ENCODE measurements at places on chromosomes 16 and 17.

DNA sequence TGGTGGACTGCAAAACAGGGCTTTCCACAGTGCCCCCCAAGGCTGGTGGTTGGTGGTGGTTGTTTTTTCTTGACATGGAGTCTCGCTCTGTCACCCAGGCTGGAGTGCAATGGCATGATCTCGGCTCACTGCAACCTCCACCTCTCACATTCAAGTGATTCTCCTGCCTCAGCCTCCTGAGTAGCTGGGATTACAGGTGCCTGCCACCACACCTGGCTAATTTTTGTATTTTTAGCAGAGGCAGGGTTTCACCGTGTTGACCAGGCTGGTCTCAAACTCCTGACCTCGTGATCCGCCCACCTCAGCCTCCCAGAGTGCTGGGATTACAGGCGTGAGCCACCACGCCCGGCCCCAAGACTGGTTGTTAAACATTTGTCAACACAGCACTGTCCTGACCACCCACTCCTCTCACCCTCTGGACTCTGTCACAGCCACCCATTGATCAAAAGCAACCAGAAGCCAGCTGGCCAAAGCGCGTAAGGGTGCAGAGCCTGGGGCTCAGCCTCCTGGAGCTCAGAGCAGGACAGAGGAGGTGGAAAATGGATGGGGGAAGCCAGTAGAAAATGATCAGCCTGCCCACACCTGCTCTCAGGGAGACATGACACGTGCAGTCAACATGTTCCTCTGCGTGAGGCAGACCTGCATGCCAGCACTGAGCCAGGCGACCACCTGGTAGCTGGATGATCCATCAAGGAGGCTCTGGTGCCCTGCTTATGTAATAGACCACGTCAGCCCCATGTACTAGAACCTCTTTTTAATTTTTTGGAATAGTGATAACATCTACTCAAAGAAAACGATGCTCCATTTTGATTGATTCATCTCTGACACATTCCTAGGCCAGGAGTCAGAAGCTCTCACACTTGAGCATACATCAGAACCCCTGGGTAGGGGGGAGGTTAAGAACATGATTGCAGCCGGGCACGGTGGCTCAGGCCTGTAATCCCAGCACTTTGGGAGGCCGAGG is 14.8 kb upstream of the OSGIN1 start:
- no peak for DNase-seq

GRCh38 chr16:60414613-60415012 is 1621.6 kb downstream of the CDH8 start:
- DNase-seq, result no peak

DNA sequence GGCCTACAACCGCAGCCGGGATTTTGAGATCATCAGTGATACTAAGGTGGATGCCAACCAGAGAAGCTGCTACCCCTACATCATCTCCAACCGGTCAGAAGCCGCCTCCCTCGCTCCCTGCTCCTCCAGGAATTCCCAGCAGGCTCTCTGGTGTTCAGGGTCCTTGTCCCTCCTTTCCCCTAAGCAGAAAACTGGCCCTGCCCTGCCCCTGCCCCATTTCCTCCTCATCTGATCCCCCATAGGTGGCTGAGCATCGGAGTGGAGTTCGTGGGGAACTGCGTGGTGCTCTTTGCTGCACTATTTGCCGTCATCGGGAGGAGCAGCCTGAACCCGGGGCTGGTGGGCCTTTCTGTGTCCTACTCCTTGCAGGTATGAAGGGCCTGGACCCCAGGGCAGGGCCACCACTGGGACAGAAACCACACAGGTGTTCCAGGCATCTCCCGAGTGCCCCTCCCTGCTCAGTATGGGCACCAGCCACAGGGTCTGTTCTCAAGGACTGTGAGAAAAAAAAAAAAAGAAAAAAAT is 29.8 kb downstream of the ANKRD40 start:
- no peak for DNase-seq

- DNase-seq, result no peak
These were observed 86.1 kb downstream of the UTP18 start for GRCh38 chr17:51346218-51346982.

DNA sequence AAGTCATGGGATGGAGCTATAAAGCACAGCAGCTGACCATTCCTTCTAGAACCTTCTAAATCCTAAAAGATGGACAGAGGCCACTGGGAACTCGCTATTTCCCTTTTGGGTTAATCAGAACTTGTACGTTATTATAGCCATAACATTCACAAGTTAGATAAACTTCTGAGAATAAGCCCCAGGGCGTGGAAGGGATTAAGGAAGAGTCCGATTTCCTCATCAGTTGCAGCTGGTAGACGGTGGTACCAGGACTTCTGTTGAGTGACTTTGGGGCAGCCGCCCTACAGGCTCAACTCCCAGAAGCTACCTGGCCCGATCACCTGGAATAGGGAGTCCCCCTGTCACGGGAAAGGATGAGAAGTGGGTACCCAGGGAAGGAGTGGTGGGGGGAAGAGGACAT is 370.1 kb upstream of the ZFHX3 start:
- DNase-seq, result no peak

- peak; percentile 48 for DNase-seq
These were observed 11.5 kb downstream of the EPOP start for GRCh38 chr17:38663125-38663751.

- DNase-seq, result no peak
These were observed 51.4 kb upstream of the LHX1 start for GRCh38 chr17:36885771-36886377.

- DNase-seq, result no peak
These were observed 233.9 kb downstream of the MRTFB start for GRCh38 chr16:14304891-14305460.

DNA sequence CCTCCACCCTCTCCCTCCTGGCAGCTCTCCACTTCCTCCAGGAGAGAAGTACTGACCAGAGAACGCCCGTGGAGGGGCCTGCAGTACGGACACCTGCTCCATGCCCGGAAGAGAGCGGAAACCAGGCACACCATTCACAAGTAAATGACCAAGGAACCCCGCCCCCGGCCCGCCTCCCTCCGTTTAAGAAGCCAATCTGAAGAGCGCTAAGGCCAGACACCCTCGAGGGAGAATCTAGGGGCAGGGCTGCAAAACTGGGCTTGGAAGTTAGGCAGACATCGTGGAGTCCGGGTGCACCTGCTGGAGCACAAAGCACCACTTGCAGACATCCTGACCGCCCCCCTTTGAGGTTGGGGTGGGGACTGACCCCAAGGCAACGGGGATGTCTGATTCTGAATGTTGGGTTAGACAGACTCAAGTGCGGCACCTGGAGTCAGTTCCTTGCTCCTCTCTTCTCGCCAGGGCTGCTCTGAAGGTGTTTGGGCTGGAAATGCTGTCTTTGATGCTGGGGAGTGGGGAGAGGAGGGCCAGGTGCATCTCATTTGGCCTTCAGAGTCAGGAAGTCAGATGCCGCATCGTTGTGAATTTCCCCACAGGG is 964 bp upstream of the FAAP100 start:
- DNase-seq, result peak; percentile 83

DNA sequence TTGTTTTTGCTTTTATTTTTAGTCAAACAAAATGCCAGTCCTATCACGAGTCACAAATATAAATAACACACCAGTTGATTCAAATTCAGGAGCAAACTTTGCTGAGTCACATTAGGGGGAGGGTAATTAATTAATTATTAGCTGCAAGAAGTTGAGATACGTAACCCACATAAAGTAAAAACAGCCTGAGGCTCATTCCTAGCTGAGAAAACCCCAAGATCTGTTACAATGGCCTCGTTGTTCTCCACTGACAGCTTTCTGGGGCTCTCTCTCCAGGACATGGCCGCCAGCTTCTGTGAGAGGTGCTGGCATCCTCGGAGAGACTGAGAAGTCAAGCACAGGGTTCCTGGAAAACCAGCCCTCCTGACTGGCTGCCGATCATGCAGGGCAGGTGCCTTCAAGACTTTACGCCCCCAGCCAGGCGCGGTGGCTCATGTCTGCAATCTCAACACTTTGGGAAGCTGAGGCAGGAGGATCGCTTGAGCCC is 11.1 kb downstream of the RAB40B start:
- DNase-seq, result no peak

- no peak for DNase-seq
These were observed 4.3 kb downstream of the CENPX start for GRCh38 chr17:82018152-82018988.

- no peak for DNase-seq
These were observed 31.0 kb upstream of the RCVRN start for GRCh38 chr17:9936095-9936494.

- no peak for DNase-seq
These were observed 932 bp downstream of the ZNF267 start for GRCh38 chr16:31874366-31875111.

- DNase-seq, result no peak
These were observed 30.2 kb downstream of the TPSG1 start for GRCh38 chr16:1194665-1195392.

DNA sequence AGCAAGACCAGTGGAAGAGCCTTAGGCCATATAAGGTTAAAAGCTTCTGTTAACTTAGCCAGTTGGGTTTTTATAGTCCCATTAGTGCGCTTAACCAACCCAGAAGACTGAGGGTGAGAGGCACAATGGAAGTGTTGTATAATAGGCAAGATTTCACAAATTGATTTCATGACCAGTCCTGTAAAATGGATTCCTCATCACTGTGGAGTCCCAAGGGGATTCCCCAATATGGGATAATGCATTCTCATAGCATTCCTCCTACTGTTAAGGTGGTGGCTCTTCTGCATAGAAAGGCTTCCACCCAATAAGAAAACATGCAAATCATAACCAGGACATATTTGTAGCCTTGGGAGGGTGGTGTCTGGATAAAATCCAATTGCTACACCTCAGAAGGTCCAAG is 22.1 kb upstream of the B4GALNT2 start:
- no peak for DNase-seq

DNA sequence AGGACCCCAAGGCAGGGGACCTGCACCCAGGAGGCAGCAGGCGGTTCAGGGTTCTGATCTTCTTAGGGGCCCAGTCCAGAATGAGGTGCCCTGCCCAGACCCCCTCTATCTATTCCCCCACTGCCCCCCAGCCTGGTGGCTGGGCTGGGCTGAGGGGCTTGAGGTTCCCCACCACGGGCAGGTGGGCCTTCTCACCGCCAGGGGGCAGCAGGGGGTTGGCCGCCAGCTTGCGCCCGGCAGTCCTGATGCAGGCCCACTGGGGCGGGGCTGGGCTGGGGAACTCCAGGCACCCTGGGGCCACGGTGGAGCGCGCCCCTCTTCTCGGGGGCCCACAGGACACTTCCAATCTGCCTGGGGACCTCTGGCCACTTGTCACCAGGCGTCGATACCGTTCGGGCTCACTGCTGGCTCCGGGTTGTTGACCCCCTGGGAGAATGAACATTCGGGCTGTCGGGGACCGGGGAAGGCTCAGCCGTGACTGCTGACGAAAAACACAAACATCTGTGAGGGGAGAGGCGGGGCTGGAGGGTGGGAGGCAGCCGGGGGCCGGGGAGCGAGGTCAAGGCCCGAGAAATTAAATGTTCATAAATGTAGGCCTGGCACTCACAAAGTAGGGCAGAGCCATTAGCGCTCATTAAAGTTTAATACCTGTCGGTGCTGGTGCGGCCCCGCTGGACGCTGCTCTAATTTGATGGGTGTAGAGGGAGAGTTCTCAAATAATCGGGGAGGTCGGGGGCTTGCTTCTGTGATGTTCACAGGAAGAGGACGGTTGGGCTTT is 219.3 kb upstream of the GSE1 start:
- peak; percentile 59 for DNase-seq

DNA sequence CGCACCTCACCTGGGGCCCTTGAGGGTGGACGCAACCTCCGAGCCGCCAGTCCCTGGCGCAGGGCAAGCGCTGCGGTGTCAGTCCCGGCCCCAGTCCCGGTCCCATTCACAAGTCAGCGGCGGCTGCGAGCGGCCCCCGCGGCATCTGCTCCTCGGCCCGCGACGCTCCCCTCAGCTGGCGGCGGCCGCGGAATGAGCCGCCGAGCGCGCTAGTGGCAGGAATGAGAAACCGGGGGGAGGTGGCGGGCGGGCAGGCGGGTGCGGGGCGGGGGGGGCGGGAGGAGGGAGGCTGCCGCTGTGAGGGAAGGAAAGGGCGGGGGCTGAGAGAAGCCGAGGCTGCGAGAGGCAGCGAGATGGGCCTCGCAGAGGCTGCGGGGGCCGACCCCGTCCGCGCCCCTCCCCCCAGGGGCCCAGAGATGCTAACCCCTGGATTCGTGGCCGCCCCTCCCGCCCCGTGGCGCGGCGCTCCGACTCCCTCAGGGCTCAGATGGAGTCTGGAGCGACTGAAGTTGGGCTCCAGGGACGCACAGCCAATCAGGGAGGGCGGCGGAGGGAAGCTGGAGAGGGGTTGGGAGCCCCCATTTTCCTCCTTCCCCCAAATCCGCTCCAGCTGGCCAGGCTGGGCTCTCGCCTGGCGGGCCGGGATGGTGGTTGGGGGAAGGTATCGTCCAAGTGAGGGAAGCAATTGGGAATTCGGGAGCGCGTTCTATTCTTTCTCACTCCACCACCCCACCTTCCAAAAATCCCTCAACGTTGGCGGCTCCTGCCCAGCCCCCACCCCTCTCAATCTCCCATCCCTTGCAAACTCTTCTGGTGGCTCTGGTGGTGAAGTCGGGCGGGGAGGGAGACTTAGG is at the start of gene CDH11:
Gene CDH11 (minus strand): TSS at position 194 of the 854 bp plus-strand sequence. CDS start 117,194 bp downstream, outside the sequence.
- DNase-seq, result peak; percentile 15

GRCh38 chr16:52557236-52557635 is 10.3 kb upstream of the TOX3 start:
- no peak for DNase-seq

- DNase-seq, result no peak
These were observed 55.9 kb downstream of the FOXL1 start for GRCh38 chr16:86634292-86634691.

DNA sequence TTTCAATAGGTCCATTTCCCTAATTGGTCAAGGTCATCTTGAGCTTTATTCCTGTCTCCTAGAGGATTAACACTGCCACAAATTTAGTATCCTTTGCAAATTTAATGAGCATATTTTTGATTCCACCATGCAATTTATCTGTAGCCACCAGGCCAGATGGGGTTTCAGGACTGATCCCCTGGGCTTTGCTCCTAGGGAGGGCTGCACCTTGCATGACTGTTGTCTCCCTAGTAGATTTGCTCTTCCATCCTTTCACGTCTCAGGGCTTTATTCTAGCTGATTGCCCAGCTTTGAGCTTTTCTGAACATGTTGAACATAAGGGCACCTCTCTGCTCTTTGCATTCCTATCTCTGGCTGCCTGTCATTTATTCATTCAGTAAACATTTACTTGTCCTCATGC is 7.7 kb upstream of the KCNH6 start:
- DNase-seq, result no peak

DNA sequence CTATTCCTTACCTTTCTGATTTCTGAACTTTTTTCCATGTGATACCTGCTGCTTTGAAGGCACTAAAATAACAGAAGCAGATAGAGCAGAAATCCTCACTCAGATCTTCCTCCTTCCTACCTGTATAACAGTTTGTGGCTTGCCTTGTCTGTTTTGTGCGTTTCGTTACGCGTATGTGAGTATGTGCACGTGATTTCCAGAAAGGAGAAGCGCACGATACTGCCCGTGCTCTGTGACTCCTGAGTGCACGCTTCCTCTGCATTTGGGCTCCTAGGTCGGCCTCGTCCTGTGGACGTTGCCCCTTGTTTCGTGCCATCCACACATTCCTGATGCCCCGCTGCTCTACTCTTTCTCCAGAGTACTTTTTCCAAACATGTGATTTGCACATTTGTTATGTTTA is 4.1 kb downstream of the COX4I1 start:
- no peak for DNase-seq

All from DMS 273 treated with DMSO at 0.1 percent for 48 hours (cell line).